Transverse colon (tissue), 4 donors: ENCODE measurements at places on chromosomes 4 and X.

DNA sequence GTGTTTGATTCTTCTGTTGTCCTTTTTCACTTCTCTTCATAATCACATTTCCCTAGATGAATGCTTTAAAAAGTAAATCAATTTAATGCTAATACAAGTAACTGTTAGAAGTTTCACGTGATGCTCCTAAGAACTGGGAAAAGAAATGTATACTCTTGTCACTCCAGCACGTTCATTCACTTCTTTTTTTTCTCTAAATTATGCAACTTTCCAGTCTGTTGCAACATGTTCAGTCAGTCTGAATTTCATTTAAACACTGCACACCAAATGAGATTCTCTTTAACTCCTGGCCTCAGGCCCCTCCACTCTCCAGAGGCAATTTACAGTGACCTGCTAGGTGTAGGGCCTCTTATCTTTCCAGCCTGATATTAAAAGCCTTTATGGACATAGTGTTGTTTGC, 321.9 kb downstream of the HS3ST1 start:
- no peak overlapping the region for H3K4me3 ChIP-seq
- H3K36me3 ChIP-seq: no peaks in the 10 kb centered on the region
- H3K27ac ChIP-seq: no peak overlapping the region
- H3K4me1 ChIP-seq: no peaks in the 10 kb centered on the region
- H3K27me3 ChIP-seq: no peaks in the 10 kb centered on the region

DNA sequence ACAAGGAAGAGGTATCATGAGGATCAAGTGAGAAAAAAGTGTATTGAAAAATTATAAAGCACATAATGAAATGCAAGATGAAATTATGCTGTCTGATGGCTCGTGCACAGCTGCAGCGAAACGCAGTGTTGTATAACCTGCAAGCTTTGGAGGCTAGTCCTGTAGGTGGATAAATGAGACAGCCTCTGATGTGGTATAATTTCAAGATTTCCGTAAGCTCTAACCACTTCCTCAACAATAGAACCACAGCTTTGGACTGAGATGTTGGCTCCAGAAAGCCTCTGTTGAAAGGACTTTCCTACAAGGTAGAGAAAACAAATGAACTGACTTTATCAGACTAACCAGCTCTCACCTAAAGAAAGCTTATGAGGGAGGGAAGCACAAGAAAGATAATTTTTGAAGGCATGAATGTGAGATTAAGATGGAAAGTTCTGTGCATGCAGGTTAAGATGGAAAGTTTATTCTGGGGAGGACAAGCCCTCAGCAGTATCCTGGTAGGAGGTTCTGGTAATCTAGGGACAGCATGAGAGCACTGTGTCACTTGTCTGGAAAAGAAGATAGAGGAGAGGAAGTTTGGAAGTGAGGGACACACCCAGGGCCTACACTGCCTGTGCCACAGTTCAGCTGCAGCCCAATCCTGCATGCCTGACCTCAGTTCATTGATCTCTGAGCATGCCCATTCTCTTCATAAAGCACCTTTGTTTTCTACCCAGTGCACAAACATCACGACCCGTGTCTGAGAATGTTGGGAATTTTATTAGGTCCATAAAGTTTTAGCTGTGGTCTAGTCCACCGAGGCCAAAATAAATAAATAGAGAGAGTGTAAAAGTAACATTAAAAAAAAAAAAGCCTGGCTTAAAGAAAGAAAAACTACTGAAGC, 161.5 kb upstream of the SFRP2 start:
- H3K27ac ChIP-seq: no peak overlapping the region
- DNase-seq: peak; percentile 31
- H3K4me1 ChIP-seq: no peaks in the 10 kb centered on the region
- no peaks in the 10 kb centered on the region for H3K36me3 ChIP-seq

GRCh38 chrX:18596096-18596495, 75.8 kb downstream of the RS1 start:
- H3K27me3 ChIP-seq: no peaks in the 10 kb centered on the region
- no peaks in the 10 kb centered on the region for H3K36me3 ChIP-seq
- no peak for DNase-seq
- no peak overlapping the region for H3K4me3 ChIP-seq
- no peak overlapping the region for H3K27ac ChIP-seq
- no peaks in the 10 kb centered on the region for H3K4me1 ChIP-seq

DNA sequence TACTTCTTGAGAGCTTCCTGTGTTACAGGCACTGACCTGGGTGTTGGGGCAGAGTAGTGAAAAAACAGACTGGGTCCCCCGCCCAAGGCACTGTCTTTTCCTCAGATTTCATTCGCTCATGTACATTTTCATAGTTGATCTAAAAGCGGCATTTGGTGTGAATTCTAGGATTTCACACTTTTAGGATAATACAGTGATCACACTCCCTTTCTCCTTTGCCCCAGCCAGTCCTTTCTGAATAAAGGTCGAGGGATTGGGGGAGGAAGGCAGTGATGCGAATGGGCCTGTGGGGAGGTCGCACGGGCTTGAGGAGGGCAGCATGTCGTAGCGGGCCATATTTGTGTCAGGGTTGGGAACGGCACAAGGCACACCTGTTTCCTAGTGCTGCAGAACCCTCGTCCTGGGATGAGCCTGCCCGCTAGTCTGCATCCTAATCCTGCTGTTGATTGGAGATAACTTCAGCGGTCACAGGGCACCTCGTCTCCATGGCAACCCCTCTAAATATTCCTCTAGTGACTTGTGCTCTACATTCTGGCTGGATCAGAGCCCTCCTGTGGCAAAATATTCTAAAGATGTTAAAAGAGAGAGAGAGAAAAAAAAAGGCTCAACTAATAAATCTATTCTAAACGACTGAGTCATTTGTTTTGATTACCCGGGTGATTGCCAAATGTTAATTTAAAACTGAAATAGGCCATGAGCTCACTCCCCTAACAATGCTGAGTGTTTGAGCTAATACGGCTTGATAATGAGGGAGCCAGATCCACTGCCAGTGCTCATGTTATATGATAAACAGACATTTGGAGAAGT, 21.8 kb downstream of the FHL1 start:
- H3K36me3 ChIP-seq: no peaks in the 10 kb centered on the region
- H3K4me1 ChIP-seq: no peaks in the 10 kb centered on the region
- no peaks in the 10 kb centered on the region for H3K27me3 ChIP-seq
- peak overlapping the region; percentile 77 for H3K27ac ChIP-seq
- H3K4me3 ChIP-seq: no peak overlapping the region
- DNase-seq: peak; percentile 47

DNA sequence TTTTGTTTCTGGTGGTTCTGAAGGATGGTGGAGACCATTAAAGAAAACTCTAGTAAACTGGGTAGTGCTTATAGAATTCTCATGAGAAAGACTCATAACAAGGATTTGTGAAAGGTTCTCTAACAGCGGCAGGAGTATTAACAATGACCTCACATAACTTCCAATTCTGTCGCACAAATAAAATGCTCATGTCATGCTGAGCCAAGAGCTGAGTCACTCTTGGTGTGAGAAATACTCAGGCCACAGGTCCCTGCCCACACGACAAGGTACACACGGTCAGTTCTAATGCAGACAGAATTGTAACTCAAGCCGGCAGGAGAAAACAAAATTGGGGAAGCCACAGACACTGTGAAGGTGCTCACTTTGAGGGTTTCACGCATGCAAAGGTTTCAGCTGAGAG, 34.4 kb upstream of the C4orf50 start:
- H3K36me3 ChIP-seq: no peaks in the 10 kb centered on the region
- H3K27me3 ChIP-seq: no peaks in the 10 kb centered on the region
- H3K4me3 ChIP-seq: no peak overlapping the region
- H3K27ac ChIP-seq: no peak overlapping the region
- H3K4me1 ChIP-seq: no peaks in the 10 kb centered on the region

DNA sequence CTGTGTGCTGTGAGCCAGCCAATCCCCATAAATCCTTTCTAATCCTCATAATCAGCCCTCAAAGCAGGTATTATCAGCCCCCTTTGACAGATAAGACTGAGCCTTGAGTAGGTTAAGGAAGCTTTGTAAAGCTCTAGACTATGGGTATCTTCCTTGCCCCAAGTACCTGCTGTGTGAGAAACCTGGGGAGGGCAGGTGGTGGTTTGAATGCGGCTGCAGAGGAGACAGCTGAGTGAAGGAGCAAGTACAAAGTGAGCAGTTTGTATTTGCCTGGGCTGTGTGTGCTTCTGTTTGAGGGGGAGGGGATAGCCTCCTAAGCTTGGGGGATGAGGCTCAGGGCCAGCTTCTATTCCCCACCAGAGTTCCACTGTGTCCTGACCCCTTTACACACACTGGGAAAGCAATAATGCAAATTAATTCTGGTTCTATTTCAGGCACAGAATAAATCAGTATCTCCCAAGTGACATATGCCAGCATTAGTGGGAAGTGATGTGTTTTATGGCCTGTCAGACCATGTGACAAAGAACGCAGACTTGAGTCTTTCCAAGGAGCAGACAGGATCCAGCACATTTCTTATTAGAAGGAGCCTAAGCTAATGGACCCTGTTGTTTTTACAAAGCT, 63.5 kb downstream of the EVC start:
- H3K4me1 ChIP-seq: no peaks in the 10 kb centered on the region
- no peak for DNase-seq
- no peak overlapping the region for H3K27ac ChIP-seq
- no peak overlapping the region for H3K4me3 ChIP-seq

DNA sequence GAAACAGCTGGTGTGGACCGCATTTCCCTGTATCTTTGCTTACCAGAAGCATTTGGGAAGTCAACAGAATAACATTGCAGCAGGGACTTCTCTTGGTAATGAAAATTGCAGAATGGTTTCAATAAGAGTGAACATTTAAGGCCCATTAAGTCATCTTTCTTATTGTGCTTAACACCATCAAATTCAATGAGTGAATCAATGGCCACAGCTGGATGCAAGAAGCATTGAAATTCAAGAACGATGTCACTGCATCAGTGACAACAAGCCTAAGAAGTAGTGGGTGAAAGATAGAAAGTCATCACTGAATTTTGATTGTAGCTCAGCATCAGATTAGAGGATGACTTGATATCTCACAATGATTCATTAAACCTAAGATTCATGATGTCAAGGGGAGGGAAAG, 93.9 kb upstream of the GPM6A start:
- H3K4me1 ChIP-seq: no peaks in the 10 kb centered on the region
- H3K36me3 ChIP-seq: no peaks in the 10 kb centered on the region
- H3K27ac ChIP-seq: no peak overlapping the region
- no peak overlapping the region for H3K4me3 ChIP-seq
- no peaks in the 10 kb centered on the region for H3K27me3 ChIP-seq

DNA sequence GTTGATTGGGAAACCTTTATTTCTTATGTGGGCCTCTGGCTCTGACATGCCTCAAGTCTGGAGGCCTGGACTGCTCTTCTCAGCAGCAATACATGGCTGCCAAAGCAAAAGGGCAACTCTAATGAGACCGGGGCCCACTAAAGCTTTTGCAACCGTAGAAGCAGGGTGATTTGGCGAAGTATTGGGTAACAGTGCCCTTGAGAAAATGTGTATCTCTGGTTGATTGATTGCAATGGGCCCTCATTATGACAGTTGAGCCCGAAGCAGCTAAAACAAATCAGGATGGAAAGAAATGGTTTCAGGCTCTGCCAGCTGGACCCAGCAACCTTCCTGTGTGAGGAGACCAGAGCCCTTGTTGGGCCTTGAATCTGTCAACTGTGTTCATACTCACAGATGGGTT, 73.4 kb downstream of the CLCN4 start:
- no peaks in the 10 kb centered on the region for H3K27me3 ChIP-seq
- H3K4me3 ChIP-seq: no peak overlapping the region
- no peaks in the 10 kb centered on the region for H3K36me3 ChIP-seq
- H3K4me1 ChIP-seq: no peaks in the 10 kb centered on the region

- no peaks in the 10 kb centered on the region for H3K27me3 ChIP-seq
- H3K4me3 ChIP-seq: no peak overlapping the region
- DNase-seq: no peak
- no peak overlapping the region for H3K27ac ChIP-seq
- H3K36me3 ChIP-seq: no peaks in the 10 kb centered on the region
- no peaks in the 10 kb centered on the region for H3K4me1 ChIP-seq
Measured at GRCh38 chrX:113726898-113727297, 857.0 kb upstream of the HTR2C start.

- no peaks in the 10 kb centered on the region for H3K36me3 ChIP-seq
- H3K27ac ChIP-seq: no peak overlapping the region
- no peaks in the 10 kb centered on the region for H3K27me3 ChIP-seq
- no peak for DNase-seq
- no peaks in the 10 kb centered on the region for H3K4me1 ChIP-seq
- H3K4me3 ChIP-seq: no peak overlapping the region
Measured at GRCh38 chr4:104524026-104524425, 29.3 kb upstream of the CXXC4 start.
